ENCODE measurements at places on chromosomes 6 and 20. TPM values are rescaled to one million over a fixed set of nuclear protein-coding genes. Genes with fewer than 3 reads are reported as not detected.

THEMIS gene
- not detected for total RNA-seq

UNC5CL gene
- total RNA-seq = 0.53 TPM

TFAP2D gene
- not detected for total RNA-seq

EYS gene
- total RNA-seq = 1.8 TPM

IRF4 gene
- total RNA-seq = 3.3 TPM

SLC35D3 gene
- not detected for total RNA-seq

SLC22A23 gene
- total RNA-seq = 0.66 TPM

PTCRA gene
- total RNA-seq = not detected
